ENCODE measurements at places on chromosomes 11 and 22.

DNA sequence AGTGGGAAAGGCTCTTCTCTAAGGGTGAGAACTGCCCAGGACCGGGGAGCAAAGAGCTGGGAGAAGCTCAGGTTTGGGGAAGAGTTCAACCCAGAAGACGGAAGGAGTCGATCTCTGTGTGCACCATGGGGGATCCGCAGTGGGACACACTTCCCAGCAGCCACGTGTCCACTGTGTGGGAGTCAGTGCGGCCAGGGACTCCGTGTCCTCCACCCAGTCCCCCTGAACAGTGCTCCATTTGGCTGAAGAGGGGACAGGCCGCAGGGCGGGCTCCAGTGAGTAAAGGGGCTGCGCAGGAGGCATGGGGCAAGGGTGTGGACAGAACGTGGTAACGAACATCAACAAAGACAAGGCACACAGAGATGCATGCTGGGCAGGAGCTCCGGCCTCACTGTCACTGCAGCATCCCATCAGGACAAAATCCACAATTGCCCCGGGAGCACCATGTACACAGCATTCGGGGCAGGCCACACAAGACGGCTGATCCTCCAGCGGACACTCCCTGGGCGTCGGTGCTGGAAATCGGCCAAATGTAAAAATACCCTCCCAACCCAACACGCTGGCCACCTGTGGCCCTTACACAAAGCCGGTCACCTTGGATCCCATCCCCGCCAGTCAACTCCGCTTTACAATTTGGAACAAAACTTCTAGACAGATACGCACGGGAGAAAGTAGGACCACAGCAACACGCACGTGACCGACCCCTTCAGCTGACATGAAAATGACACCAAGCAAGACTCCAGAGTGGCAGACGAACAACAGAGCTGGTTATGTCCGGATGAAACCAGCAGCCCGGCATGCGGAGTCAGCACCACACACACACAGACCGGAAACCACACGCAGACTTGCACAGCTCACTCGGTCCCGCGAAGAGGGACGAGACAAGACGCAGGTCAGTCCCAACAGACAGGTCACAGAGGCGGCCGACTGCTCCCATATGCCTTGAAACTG is 366.8 kb downstream of the SHANK2 start:
- DNase-seq = no peak

- DNase-seq = peak; percentile 86
Observed at GRCh38 chr11:613369-613968, 2.3 kb downstream of the IRF7 start.

DNA sequence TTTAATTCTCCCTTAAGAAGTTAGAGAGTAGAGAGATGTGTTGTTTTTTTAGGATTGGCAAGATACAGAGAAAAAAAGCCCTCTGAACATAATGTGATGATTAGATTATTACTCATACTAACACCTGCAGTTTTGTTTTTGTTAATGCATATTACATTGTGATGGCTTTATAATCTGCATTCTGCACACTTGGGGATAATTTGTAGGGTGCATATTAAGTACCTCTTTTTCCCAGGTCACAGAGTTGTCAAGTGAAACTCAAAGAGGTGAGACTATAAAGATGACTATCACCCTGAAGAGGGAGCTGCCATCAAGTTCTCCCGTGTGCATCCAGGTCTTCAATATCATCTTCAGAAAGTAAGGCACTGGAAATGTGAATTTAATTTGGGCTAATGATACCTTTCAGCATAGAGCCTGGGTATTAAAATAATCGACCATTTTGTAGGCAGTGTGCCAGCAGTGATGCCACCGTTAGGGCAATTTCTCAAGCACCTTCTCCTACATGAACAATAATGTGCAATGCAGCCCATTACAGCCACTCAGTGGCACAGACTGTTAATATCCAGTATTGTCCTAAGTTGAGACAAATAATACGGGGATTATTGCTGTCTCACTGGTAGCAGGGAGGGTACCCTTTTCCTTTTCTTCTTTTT is 16.2 kb downstream of the PIWIL4 start:
- DNase-seq = no peak

- no peak for DNase-seq
Observed at GRCh38 chr11:75518771-75519653, 6.7 kb downstream of the GDPD5 start.

- DNase-seq = no peak
Observed at GRCh38 chr11:35526370-35526792, 965 bp upstream of the PAMR1 start.
